ENCODE measurements at places on chromosomes 4 and X.
A peak's percentile ranks its signal among the peaks of the same experiment; 100 is the strongest.

DNA sequence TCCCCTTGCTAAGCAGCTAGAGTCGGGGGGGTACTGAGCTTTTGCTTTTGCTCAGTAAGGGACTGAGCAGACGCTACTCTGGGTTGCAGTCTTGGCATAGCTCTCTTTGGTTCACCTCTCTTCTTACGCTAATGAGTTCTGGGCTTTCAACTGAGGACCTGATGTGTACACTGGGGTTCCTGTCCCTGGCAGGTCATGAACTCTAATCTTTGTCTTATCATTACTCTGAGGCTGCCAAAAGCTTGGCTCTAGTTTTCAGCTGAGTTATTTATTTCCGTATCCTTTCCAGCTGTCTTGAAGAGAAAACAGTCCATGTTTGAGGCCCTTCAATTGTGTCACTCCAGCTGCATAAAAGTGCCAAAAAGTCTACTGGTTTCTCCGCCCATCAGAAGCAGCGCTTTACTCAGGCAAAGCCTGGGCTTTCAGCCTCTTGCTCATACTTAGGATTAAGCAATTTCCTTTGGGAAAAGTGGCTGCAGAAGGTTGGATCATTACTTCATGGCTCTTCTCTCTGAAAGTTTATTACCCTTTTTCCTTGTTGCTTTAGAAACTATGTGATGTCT, 121.0 kb upstream of the STOX2 start:
- no peak for DNase-seq

- no peak for DNase-seq
Observed at GRCh38 chr4:168634276-168634802, 137.5 kb downstream of the PALLD start.

DNA sequence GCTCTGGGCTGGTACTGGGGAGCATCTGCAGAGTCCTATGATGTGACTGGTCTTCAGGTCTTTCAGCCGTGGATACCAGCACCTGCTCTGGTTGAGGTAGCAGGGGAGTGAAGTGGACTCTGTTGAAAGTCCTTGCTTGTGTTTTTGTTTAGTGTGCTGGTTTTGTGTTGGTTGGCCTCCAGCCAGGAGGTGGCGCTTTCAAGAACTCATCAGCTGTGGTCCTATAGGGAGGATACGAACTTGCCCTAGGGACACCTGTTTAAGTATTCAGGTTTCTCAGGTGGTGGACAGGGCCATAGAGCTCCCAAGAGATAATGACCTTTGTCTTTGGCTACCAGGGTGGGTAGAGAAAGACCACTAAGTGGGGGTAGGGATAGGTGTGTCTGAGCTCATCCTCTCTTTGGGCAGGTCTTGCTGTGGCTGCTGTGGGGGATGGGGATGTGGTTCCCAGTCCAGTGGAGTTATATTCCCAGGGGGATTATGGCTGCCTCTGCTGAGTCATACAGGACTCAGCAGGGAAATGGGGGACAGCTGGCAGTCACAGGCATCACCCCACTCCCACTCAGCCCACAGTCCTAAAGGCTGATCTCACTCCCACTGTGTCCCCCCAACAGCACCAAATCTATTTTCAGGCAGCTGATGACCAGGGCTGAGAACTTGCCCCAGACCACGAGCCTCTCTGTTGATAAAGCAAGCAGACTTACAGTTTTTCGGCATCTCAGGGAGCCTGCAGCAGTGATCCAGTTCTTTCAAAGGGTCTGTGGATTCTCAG, 24.1 kb downstream of the MSMO1 start:
- peak; percentile 29 for DNase-seq

GRCh38 chrX:72245461-72246089, 6.7 kb upstream of the ERCC6L start:
- peak; percentile 66 for DNase-seq

DNA sequence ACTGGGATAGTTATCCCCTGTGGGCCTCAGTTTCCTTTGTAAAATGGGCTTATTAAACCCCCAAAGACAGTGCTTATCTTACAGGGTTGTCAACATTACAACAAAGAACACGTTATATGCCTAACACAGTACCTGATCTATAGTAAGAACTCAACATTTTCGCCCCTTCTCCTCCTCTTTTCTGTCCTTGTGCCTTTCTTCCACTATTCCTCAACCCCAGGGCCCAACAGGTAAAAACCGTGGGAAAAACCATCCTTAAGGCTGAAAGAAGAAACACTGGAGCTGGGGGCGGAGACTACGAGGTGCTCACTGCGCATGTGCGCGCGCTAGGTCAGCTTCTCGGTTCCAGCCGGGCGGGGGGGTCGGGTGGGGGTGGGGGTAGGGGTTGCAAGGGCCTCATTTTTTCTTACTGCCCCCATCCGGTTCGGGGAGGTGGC, 426 bp upstream of the XIAP start:
- peak; percentile 78 for DNase-seq

- DNase-seq = no peak
Observed at GRCh38 chrX:68584221-68584620, 63.2 kb upstream of the STARD8 start.

GRCh38 chr4:7423801-7424552, 10.8 kb downstream of the PSAPL1 start:
- DNase-seq = no peak

DNA sequence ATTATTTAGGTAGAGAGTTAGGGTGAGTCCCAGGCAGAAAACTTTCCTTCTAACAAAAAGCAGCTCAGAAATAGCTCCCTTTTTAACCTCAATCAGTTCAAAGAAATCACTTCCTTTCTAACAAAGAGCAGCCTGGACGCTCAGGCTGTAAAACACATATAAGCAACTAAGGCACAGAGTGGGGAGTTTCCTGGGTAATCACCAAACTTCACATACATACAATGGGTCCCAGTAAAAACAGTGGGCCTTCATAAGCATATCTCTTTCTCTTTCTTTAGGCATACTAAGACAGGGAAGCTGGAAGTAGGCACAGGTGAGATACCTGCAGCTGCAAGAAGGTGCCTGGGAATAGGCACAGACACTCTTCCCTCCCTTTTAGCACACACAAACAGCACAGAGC, 4.9 kb upstream of the NAF1 start:
- no peak for DNase-seq

GRCh38 chr4:70709611-70710205, 12.1 kb upstream of the RUFY3 start:
- DNase-seq = no peak

- no peak for DNase-seq
Observed at GRCh38 chr4:38160487-38161207, 200.4 kb downstream of the PTTG2 start.

DNA sequence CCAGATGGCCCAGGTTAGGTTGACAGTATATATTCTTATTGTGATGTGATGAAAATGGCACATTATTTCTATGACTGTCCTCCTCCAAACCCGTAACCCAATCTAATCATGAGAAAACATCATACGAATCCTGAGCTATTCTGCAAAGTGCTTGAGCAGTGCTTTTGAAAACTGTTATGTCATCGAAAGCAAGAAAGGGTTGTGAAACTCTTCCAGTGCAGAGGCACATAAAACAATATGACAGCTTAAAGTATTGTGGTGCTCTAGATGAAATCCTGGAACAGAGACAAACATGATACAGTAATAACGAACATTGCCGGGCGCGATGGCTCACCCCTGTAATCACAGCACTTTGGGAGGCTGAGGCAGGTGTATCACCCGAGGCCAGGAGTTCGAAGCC, 1648.0 kb downstream of the STIM2 start:
- DNase-seq = no peak

GRCh38 chr4:119540249-119540648, 88.4 kb downstream of the PDE5A start:
- DNase-seq = no peak

- DNase-seq = no peak
Observed at GRCh38 chr4:187921946-187922623, 73.5 kb upstream of the ZFP42 start.

GRCh38 chr4:34043131-34043530, 2201.2 kb downstream of the ARAP2 start:
- DNase-seq = no peak

DNA sequence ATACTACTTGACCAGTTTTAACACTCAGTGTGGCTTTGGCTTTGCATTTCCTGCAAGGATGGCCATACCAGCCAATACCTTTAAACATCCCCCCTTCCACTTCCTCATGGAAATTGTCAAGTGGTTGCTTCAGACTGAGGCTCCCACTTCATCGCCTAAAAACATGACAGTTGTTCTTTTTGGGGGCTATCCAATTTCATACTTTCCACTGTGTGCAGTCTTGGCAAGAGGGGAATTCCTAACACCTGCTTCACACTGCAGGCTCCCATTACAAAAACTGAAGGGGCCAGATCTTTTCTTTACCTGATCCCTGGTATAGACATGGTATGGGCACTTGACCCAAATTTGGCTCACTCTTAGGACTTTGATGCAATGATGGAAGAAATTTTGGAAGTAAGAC, 28.5 kb upstream of the TSR2 start:
- DNase-seq = no peak

DNA sequence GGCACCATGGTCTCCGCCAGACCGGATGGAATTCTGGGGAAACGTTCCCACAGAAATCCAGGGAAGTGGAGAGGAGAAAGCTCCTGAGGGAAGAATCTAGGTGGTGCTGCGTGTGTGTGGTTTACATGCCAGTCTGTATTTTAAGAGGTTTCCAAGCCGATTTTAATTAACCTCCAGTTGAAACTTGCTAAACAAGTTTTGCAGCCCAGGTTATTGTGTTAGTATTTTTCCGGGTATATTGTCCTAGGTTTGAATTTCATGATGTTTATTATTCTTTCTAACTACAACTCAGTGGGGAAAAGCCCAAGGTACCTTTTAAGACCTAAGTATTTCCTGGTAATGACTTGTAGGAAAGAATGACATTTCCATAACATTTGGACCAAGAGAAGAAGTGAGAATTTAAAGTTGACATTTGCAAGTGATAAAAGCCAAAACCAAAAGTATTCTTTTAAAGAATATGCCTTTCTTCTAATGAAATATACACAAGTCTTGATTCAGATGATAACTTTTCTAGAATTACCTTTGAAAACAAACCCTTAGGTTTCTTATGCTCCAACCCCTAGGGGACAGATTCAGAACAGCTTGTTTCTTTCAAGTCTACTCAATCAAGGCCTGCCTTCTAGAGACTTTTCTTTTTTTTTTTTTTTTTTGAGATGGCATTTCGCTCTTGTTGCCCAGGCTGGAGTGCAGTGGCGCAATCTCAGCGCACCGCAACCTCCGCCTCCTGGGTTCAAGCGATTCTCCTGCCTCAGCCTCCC, 14.6 kb downstream of the SAT1 start:
- DNase-seq = no peak

GRCh38 chr4:87038837-87039615, 104.2 kb downstream of the AFF1 start:
- DNase-seq = no peak

DNA sequence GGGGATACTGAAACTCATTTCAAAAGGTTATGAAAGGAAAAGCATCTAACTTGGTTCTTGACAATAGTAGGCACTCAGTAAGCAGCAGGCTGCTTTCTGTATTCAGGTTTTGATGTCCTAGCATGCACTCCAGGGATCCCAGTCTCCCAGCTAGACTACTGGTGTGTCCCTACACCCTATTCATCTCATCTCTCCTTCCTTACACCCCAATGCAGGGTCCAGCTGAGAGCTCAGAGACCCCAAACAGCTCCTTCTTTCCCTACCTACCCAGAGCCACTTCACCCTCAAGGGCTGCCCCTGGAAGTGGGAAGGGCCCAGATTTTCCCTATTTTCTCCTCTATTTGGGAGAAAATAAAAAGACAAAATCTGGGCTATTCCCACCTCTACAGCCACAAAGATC, 1.6 kb upstream of the EFNB1 start:
- no peak for DNase-seq

- DNase-seq = no peak
Observed at GRCh38 chr4:169115897-169116254, 105.8 kb upstream of the CBR4 start.

- DNase-seq = no peak
Observed at GRCh38 chr4:161931089-161931488, 232.7 kb downstream of the FSTL5 start.

DNA sequence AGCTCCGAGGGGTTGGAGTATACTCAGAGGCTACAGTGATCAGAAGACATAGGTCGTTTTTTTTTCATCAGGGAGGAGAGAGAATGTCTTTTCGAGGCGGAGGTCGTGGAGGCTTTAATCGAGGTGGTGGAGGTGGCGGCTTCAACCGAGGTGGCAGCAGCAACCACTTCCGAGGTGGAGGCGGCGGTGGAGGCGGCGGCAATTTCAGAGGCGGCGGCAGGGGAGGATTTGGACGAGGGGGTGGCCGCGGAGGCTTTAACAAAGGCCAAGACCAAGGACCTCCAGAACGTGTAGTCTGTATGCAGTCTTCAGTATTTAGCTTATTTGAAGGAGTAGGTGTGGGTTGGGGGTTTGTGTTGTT, 500 bp downstream of the GAR1 start:
- DNase-seq = peak; percentile 57

Data from activated T-cell treated with anti-CD3 and anti-CD28 coated beads, Interleukin-2, amount 50 U/mL, for 48 hours (primary cell).